ENCODE measurements at places on chromosomes 1 and 21.

DNA sequence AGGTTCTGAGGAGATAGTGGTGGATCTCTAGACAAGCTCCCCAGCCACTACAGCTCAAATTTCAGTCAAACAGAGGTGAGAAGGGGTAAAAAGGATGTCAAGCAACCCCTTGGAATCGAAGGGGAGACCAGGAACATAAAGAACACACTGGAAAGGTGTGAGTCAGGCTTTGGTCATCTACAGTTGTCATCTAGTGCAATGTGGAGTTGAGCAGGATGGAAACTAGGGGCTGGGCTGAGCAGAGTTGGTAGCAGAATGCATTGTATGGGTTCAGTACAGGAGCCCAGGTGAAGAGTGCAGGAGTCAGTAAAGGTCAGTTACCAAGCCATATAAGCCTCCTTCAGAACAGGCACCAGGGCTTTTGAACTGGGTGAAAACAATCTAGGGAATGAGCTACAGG lies 52.7 kb upstream of the VAV3 start:
- no peak for DNase-seq

DNA sequence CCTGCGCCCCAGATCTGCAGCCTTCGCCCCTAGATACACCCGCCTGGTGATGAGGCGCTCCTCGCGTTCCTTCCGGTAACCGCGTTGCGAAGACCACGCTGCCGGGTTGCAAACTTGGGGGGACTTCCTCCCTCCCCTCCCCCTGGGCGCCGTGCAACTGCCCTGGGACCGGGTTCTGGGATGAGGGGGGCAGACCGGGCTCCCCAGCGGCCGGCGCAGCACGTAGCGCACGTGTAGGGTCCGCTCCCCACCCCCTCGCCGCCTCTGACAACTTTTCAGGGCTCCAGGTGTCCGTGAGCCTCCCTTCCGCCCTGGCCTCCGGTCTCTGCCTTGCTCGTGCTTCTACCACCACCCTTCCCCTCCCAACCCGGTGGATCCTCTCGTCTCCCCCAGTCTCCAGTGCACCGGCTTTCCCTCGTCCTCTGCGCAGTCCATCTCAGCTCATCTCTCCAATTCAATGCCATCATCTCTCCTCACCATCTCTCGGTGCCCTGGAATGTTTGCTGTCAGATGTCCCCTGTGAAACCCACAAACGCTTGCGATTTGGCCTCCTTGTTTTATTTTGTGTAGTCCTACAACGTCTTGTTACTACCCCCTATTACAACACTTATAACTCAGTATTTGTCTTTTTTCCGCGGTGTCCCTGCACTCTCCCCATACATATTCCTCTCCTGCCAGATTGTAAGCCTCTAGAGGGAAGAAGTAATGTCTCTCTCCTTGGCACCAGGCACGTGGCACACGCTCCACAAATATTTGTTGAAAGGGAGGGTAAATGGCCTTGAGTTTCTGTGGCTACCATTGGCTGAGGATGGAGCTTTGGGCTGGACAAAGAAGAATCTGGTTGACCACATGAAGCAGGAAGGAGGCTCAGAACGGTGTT lies 782 bp downstream of the PCAT6 start:
- no peak for DNase-seq

- DNase-seq: no peak
Observed at GRCh38 chr1:201634261-201634660, 95.3 kb downstream of the NAV1 start.

- peak; percentile 41 for DNase-seq
Observed at GRCh38 chr1:113042285-113043143, 30.5 kb upstream of the LRIG2 start.

DNA sequence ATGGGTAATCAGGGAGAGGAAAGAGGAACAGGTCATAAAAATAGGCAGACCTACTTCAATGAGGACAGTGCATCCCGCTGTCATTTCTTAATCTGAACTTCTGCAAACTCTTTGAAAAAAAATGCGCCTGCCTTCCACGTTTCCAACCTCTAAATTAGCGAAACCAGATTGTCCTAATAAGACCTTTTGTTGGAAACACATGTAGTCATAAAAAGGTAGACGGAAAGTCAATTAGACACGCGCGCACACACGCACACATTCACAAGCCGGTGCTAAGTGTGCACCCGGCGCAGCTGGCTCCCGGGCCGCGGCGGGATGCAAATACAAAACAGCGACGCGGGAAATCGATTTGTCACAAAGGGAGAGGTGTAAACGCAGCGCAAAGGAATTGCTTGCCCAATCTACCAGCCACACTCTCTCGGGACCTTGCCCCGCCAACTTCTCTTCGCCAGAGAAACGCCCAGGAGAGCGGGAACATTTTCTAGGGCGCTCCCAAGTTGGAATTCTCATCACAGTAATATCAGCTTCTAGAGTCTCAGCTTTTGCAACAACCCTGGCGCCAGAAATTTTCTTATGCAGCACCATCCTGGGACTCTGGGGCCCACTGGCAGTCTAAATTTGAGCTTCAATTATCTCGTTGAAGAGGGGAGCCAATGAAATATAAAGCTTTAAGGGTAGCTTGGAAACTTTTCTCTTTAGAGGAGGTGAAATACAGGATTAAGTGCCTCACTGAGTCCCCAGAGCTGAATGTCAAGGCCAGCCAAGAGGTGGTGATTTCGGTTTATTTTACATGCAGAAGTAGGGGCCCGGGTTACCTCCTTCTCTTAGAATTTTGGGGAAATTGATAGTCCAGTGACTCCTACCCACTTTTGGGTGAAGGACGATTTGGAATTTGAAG lies 4.5 kb downstream of the PRRX1 start:
- peak; percentile 67 for DNase-seq

DNA sequence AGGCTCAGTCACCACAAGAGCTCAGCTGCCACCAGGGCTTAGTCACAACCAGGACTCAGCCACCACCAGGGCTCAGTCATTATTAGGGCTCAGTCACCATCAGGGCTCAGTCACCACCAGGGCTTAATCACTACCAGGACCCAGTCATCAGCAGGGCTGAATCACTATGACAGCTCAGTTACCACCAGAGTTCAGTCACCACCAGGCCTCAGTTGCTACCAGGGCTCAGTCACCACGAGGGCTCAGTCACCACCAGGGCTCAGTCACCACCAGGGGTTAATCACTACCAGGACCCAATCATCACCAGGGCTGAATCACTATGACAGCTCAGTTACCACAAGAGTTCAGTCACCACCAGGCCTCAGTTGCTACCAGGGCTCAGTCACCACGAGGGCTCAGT lies 196.2 kb downstream of the NPHP4 start:
- DNase-seq: no peak

DNA sequence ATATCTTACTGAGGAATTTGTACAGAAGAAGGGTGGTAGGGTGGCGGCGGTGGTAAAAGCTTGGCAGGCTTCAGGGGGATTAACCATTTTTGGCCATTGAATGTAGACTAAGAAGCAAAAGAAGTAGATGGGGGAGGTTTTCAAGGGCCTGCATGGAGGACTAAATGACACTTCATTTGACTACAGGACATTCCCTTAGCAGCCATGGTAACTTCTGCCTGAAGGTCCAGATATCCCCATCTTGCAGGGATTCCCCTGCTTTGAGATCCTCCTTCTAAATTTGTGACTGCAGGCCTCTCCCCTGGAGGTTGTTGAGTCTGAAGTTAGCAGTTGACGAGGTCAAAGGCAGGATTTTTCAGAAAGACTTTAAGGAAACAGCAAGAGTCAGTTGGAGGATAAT lies 4.8 kb downstream of the VASH2 start:
- no peak for DNase-seq
